ENCODE measurements at places on chromosomes 13 and 19.
A peak's percentile ranks its signal among the peaks of the same experiment; 100 is the strongest.

- DNase-seq = no peak
Observed at GRCh38 chr19:58262922-58263296, 15.8 kb upstream of the ZNF8 start.

GRCh38 chr19:5246554-5247155 lies 94.0 kb downstream of the PTPRS start:
- no peak for DNase-seq

- DNase-seq = peak; percentile 62
Observed at GRCh38 chr19:55451965-55452748, 9.1 kb upstream of the SHISA7 start.

DNA sequence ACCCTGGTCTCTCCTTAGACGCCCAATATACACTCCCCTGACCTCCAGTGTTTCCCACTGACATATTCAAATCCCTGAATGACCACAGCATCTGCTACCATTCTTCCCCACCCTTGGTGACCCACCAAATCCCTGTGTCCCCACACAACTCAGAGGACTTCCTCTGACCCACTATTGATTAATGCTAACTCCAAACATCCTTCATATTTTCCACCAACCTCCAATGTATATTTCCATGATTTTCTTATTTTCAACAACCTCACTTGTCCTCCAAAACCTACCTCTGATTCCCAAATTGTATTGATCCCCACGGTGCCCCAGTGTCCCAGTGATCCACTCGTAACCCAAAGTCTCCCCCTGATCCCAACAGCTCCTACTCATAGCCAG lies 526 bp upstream of the DMWD start:
- DNase-seq = no peak

- DNase-seq = no peak
Observed at GRCh38 chr13:40243982-40244381, 422.5 kb downstream of the FOXO1 start.

DNA sequence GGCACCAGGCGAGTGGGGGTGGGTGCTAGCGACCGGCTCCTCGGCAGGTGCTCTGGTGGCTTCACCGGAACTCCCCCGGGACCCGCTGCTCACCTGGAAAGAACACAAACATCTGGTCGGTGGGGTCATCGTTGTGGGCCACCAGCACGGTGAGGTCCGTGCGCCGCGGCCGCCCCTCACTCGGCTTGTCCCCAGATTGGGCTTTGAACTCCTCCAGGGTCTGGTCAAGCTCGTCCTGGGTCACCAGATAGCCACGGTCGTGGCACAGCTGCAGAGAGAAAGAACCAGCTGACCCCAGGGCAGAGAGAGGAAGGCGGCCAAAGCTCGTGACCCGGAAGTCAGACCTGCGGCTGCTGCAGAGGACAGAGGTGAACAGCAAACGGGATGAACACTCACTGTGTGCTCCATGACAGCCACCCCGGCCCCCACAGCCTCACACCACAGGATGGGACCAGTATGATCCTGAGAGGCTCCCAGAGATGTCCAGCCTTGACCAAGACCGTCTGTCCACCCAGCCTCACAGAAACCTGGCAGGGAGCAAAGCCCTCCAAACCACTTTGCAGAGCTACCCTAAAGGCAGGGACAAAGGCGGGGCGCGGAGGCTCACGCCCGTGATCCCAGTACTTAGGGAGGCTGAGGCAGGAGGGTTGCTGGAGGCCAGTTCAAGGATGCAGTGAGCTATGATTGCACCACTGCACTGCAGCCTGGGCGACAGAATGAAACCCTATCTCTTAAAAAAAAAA lies 1.2 kb downstream of the POLR2E start:
- no peak for DNase-seq

DNA sequence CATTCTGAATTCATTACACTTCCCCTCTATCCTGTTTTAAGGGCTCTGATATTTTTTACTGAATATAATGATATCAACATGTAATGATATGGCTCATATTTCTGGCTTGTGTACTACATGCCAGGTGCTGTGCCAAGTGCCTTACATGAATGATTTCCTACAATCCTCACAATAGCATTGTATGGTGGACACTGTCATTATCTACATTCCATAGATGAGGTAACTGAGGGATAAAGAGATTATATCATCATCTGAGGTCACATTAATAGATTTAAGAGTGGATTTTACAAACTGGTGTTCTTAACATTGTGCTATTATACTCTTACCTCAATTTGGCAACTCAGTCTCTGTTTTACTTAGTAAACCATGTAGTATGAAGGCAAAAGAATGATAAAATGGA lies 502.0 kb downstream of the LIG4 start:
- no peak for DNase-seq

DNA sequence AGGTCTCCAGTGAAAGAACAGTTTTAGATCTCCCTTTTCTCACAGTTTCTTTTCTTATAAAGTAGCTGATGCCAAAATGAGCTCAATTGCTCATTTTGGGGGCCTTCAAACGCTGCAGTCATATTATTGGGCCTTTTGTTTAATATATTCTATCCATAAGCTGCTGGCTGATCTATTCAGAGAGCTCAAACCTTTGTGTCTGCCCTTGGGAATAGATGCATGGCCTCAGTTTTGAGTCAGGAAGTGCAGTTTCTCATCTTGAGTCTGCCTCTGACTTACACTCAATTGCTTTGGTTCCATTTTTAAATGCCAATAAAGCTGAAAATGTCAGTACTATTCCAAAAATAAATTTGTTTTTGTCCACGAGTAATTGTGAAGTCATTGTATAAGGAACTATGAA lies 468.9 kb downstream of the KLF12 start:
- DNase-seq = no peak

GRCh38 chr13:101120007-101120406 lies 296.3 kb downstream of the NALCN start:
- DNase-seq = no peak

- no peak for DNase-seq
Observed at GRCh38 chr13:46688306-46688705, 108.7 kb downstream of the ESD start.

DNA sequence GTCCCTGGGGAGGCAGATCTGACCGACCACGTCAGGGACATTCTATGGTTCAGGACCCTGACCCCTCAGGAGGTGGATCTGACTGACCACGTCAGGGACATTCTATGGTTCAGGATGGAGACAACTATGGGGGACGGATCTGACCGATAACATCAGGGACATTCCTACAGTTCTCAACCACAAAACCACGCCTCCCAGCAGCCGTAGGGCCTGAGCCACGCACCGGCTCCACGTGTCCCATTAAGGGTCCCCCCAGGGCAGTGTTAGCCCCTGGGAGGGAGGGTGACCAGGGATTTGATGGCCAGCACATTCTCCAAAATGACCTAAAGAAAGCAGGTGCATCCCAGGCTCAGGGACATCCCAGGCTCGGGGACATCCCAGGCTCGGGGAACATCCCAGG lies 49.0 kb upstream of the C13orf46 start:
- no peak for DNase-seq

- DNase-seq = no peak
Observed at GRCh38 chr13:74747186-74747955, 613.2 kb upstream of the KLF12 start.

GRCh38 chr13:76331943-76332712 lies 554.1 kb downstream of the KCTD12 start:
- DNase-seq = no peak

Data from RWPE2 (cell line).